Activated T-cell treated with anti-CD3 and anti-CD28 coated beads, Interleukin-2, amount 50 U/mL, for 72 hours (primary cell): ENCODE measurements at places on chromosomes 5 and 9. TPM values are rescaled to one million over a fixed set of nuclear protein-coding genes. Genes with fewer than 3 reads are reported as not detected.

The PCDHB5 gene
- not detected for total RNA-seq

The CER1 gene
- total RNA-seq: not detected

The FGD3 gene
- 72.9 TPM for total RNA-seq

DNA sequence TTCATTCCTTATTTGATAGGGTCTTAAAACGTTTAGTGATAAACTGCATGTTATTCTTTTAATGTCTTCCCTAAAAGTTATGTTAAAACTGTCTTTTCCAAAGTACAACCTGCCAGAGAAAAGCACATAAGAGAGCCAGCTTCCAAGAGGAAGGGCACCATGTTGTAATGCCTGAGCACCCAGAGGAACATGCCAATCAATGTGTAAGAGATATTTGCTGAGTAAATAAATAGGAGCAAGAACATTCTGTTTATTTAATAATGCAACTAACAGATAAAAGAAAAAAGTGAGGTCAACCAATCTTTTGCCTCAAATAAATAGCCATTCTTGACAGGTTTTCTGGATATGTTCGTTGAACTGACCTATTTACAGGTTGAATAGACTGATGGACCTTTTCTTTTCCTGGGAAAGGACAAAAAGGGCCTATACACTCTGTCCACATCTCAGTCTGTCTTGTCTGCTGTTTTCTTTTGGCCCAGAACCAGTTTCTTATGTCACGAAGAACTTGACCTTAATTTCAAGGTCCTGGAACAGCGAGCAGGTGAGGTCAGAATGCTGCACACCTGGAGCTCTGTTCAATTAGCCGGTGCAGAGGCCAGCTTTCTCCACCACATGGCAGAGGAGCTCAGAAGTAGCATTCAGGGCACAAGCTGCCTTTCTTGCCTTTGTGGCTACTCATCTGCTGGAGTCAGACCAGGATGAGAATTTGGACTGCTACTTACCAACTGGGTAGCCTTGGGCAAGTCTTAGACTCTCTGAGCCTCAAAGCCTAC, 77.7 kb downstream of the PLCXD3 start:
- no peak overlapping the region for H3K27ac ChIP-seq
- no peaks in the 10 kb centered on the region for H3K27me3 ChIP-seq
- H3K36me3 ChIP-seq: no peaks in the 10 kb centered on the region
- no peak for DNase-seq

GRCh38 chr9:68746525-68746924, 41.5 kb downstream of the PIP5K1B start:
- H3K27me3 ChIP-seq: peaks cover 10% of the 10 kb centered on the region
- H3K4me3 ChIP-seq: no peak overlapping the region
- no peak overlapping the region for H3K27ac ChIP-seq
- DNase-seq: no peak

GRCh38 chr9:106207298-106207697, 513.0 kb downstream of the TMEM38B start:
- no peak overlapping the region for H3K4me3 ChIP-seq
- no peak overlapping the region for H3K27ac ChIP-seq
- no peak for DNase-seq
- H3K36me3 ChIP-seq: peaks cover 3% of the 10 kb centered on the region
- H3K4me1 ChIP-seq: no peaks in the 10 kb centered on the region
- H3K27me3 ChIP-seq: no peaks in the 10 kb centered on the region

- no peak overlapping the region for H3K27ac ChIP-seq
- H3K36me3 ChIP-seq: no peaks in the 10 kb centered on the region
- H3K4me1 ChIP-seq: no peaks in the 10 kb centered on the region
Measured at GRCh38 chr5:101112645-101113044, 209.6 kb upstream of the ST8SIA4 start.

DNA sequence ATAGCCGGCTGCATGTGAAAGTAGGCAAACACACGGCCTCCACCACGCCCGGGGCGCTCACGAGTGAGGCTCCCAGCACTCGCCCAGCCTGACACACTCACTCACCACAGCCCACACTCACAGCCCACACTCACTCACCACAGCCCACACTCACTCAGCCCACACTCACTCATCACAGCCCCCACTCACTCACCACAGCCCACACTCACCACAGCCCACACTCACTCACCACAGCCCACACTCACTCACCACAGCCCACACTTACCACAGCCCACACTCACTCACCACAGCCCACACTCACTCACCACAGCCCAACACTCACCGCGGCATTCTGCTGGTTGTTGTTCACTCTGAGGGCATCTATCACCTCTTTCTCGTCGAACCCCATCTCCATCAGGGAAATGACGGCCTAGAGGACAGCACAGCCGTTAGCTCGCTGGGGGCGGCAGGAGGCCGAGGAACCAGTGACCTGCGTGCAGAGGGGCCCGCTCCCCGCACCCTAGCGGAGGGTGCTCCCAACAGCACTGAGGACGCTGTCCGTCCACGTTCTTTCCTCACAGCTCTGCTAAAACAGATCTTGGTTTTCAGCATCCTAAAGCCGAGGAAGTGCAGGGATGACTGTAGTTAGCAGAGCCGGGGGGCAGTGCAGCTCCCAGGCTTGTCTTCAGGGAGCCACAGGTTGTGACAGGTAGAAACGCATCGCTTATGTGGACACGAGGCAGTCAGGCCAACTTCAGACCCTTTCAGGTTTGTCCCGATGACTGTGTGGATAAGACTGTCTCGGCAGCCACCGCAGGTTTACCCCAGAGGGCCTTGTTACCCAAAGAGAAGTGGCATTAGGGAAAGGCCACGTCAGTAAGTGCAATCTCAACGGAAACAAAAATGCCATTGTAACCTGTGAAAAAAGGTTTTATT, 21.6 kb downstream of the UBAC1 start:
- H3K4me3 ChIP-seq: peak overlapping the region; percentile 50
- DNase-seq: peak; percentile 84
- peaks cover 20% of the 10 kb centered on the region for H3K4me1 ChIP-seq
- H3K27me3 ChIP-seq: no peaks in the 10 kb centered on the region

GRCh38 chr9:99085949-99086948, 18.7 kb upstream of the TGFBR1 start:
- H3K36me3 ChIP-seq: peaks cover 2% of the 10 kb centered on the region
- DNase-seq: no peak
- H3K27ac ChIP-seq: no peak overlapping the region
- H3K27me3 ChIP-seq: no peaks in the 10 kb centered on the region
- H3K4me3 ChIP-seq: no peak overlapping the region

DNA sequence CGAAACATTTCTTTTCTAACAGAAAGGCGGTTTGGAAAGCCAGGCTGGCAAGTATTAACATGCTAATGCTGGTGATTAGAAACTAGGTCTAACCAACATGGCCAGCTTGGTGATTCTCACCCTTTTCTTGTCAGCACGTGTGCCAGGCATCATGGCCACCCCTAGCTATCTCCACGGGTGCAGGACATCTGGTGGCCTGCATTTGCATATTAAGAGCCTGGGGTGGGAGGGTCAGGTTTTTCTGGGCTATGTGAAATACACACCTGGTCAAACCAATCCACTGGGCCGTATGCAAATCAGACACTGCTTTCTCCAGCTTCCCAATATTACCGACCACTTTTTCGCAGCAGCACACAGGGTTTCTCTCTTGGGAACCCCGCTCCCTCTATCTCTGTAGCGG, 612.1 kb downstream of the PTPRD start:
- no peaks in the 10 kb centered on the region for H3K27me3 ChIP-seq
- no peak overlapping the region for H3K27ac ChIP-seq
- no peak for DNase-seq
- no peaks in the 10 kb centered on the region for H3K36me3 ChIP-seq
- no peak overlapping the region for H3K4me3 ChIP-seq

GRCh38 chr9:134518004-134518606, 123.5 kb upstream of the COL5A1 start:
- H3K4me1 ChIP-seq: no peaks in the 10 kb centered on the region
- no peak overlapping the region for H3K27ac ChIP-seq
- no peaks in the 10 kb centered on the region for H3K27me3 ChIP-seq
- no peaks in the 10 kb centered on the region for H3K36me3 ChIP-seq

- DNase-seq: no peak
- H3K4me1 ChIP-seq: peaks cover 63% of the 10 kb centered on the region
- H3K36me3 ChIP-seq: peaks cover 9% of the 10 kb centered on the region
- H3K27ac ChIP-seq: peak overlapping the region; percentile 94
Measured at GRCh38 chr5:141617128-141617527, 1.7 kb downstream of the DIAPH1 start.

DNA sequence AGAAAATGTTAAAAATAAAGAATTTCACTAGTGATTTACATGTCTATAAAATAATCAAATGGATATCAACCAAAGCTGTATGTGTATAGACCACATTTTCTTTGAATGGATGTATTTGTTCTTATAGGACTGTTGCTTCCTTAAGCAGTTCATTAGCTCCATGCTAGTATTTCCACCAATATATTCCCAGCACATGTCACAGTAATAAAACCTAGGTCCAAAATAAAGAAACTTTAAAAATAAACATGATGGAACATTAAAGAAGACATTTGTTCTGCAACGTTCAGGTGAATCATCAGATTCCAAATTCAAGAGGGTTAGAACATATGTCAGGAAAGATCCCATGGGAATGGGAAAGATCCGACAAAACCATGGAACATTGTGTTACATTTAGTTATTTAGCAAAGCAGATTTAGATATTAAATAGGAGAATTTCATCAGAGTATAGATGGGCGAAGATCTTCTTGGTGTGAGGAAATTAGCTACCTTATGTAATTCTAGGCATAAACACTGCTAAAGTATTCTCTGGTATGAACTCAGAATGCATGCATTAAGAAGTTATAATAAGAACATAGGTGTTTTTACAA, 490.7 kb downstream of the CDH18 start:
- H3K36me3 ChIP-seq: no peaks in the 10 kb centered on the region
- no peak overlapping the region for H3K4me3 ChIP-seq

GRCh38 chr5:139710319-139711066, 62.3 kb downstream of the CXXC5 start:
- H3K36me3 ChIP-seq: no peaks in the 10 kb centered on the region
- peaks cover 20% of the 10 kb centered on the region for H3K27me3 ChIP-seq
- DNase-seq: peak; percentile 47
- no peak overlapping the region for H3K27ac ChIP-seq
- H3K4me1 ChIP-seq: peaks cover 19% of the 10 kb centered on the region

DNA sequence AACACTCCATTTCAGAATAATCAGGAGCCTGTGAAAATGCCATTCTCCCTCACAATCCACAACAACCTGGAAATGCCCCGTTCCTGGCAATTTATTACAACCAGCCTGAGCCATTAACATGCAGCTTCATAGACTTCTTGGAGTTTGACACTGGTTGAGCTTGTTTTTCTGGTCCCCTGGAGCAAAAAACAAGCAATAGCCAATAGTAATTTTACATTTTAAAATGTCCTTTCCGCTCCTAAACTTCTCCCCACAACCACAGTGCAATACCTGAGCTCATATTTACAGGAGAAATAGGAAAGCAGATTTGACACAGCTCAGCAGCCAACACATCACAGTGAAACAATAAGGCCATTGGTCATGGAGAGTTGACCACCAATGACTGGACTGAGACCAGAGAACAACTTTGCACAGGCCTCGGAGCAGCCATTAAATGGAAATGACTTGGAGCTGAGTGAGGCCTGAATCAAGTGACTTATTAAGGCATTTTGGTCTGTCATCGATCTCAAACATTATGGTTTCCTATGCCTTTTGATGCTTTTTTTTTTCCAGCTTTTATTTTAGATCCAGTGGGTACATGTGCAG, 73.0 kb downstream of the ENC1 start:
- peaks cover 23% of the 10 kb centered on the region for H3K27me3 ChIP-seq
- no peaks in the 10 kb centered on the region for H3K4me1 ChIP-seq
- peaks cover 12% of the 10 kb centered on the region for H3K36me3 ChIP-seq

DNA sequence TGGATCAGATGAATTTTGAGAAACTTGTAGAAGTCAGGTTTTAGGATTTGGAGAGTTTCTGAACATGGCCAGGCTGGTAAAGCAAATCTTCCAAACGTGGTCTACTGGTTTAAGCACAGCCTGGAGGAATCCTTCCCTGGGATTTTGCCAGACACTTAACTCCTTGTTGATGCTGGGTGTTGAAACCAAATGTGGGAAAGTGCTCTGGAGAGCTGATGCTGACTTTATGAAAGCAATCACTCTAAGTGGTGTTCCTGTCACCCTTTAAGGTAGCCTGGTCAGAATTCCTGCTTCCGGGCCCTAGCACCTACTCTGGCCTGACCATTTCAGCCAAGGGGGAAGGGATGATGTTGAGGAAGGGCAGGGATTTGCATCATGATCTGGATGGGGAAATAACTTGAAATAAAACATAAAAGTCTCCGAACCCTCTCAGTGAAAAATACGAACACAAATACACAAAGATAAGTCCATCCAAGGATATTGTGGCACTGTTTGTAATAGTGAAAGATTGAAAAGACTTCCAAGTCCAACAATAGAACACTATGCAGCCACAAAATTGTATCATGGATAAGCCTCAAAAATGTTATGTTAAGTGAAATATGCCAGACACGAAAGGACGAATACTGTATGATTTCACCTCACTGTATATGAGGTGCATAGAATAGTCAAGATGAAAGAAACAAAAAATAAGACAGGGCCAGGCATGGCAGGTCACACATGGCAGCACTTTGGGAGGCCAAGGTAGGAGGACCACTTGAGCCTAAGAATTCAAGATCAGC, 57.7 kb downstream of the PDE6A start:
- no peaks in the 10 kb centered on the region for H3K4me1 ChIP-seq
- H3K27me3 ChIP-seq: no peaks in the 10 kb centered on the region
- H3K27ac ChIP-seq: no peak overlapping the region
- H3K36me3 ChIP-seq: no peaks in the 10 kb centered on the region
- no peak for DNase-seq

DNA sequence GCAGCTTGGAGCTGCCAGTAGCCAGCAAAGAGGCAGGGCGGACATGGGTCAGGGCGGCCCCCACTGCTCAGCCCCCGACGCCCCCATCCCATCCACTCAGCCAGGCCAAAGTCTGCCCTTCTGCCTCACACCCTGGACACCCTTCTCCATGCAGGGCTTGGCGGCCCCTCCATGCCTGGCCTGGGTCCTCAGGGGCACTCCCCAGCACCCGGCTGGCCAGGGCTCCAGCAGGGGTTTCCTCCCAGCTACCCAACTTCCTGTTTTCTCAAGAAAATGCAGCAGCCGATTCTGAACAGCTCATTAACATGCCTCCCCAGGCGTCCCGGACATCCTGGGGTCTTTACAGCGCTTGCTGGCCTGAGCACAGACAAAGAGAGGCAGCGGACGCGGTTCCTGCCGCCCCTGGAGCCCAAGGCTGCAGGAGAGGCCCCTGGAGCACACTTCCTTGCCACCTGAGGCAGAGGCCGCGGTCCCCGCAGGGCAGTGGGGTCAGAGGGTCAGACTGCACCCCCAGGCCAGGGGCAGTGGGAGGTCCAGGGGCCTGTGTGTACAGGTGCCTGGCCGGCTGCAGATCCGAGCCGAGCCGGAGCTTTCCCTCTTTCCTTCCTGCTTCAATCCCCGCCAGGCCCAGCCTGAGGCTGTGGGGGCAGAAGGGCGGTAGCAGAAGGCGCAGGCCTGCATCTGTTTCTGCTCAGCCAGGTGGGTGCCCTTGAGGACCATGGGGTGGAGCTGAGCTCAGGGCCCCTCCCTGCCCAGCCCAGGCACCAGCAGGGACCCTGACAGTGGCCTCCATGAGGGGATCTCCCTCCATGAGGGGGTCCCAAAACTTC, 18.7 kb upstream of the NRARP start:
- no peak for DNase-seq
- no peaks in the 10 kb centered on the region for H3K36me3 ChIP-seq
- H3K27ac ChIP-seq: no peak overlapping the region
- H3K4me1 ChIP-seq: peaks cover 2% of the 10 kb centered on the region

- peaks cover 31% of the 10 kb centered on the region for H3K4me1 ChIP-seq
- H3K4me3 ChIP-seq: no peak overlapping the region
- H3K36me3 ChIP-seq: peaks cover 35% of the 10 kb centered on the region
- H3K27ac ChIP-seq: no peak overlapping the region
- no peak for DNase-seq
Measured at GRCh38 chr9:93007529-93008058, 50.9 kb upstream of the SUSD3 start.

GRCh38 chr9:5909976-5910375, 19.3 kb downstream of the MLANA start:
- H3K27me3 ChIP-seq: no peaks in the 10 kb centered on the region
- H3K36me3 ChIP-seq: no peaks in the 10 kb centered on the region
- no peak for DNase-seq
- peak overlapping the region; percentile 90 for H3K27ac ChIP-seq
- H3K4me3 ChIP-seq: peak overlapping the region; percentile 58
